ENCODE measurements at places on chromosomes 6 and 20. TPM values are rescaled to one million over a fixed set of nuclear protein-coding genes. Genes with fewer than 3 reads are reported as not detected.

Gene CDH22
- total RNA-seq = 0.71 TPM

Gene PTGIS
- 7.2 TPM for total RNA-seq

Gene MCHR2
- 0.14 TPM for total RNA-seq

Gene NRSN1
- total RNA-seq = not detected

Gene IFNGR1
- total RNA-seq = 60.9 TPM

Gene MCCD1
- not detected for total RNA-seq

Gene NEDD9
- 10.9 TPM for total RNA-seq

Gene DEFB113
- total RNA-seq = not detected

Gene TAP2
- 14.3 TPM for total RNA-seq

Gene TAAR5
- not detected for total RNA-seq

Gene RIN2
- total RNA-seq = 47.2 TPM

Gene ARMH2
- total RNA-seq = not detected

Gene DDX27
- total RNA-seq = 22.5 TPM

Measured in adrenal gland (tissue), 19 donors.